PC-3 (cell line): ENCODE measurements at places on chromosomes 11 and 22.

- no peak for DNase-seq
Observed at GRCh38 chr11:75421902-75422247, 11.1 kb downstream of the KLHL35 start.

DNA sequence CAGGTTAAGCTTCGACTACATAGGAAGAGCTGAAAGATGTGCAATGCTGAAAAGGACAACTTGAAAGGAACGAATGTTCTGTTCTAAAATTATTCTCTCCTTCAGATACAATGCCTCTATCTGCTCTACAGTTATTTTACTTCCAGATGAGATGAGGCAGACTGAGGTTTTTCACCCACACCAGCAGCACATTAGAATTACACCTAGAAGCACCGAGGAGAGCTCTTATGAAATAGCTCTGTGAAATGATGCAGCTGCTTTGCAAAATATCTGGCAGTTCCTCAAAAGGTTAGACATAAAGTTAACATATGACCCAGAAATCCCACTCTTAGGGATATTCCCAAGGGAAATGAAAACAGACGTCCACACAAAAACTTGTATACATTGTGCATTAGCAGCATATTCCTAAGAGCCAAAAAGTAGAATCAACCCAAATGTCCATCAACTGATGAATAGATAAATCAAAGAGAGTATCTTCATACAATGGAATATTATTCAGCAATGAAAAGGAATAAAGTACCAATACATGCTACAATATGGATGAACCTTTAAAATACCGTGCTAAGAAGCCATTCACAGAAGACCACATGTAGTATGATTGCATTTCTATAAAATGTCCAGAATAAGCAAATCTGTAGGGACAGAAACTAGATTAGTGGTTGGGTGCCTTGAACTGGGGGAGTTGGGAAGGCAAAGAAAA is 34.5 kb downstream of the WT1 start:
- DNase-seq: no peak

DNA sequence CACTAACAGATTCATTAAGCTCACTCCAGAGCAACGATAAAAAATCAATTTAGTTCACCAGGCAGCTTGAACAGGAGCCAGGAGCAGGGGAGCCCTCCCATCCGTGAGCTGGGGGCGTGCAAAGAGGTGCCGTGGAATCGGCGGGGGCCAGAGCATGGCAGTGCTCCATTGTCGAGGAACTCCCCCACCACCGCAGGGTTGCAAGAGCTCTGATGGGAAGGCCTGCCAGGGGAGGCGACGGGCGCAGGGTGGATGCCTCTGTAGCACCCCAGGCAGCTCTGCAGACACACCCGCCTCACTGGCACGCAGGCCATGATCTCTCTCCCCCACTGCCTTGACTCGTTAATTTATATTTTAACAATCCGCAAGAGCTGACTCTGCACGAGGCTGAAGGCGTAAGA is 433.2 kb downstream of the MIAT start:
- DNase-seq: no peak

DNA sequence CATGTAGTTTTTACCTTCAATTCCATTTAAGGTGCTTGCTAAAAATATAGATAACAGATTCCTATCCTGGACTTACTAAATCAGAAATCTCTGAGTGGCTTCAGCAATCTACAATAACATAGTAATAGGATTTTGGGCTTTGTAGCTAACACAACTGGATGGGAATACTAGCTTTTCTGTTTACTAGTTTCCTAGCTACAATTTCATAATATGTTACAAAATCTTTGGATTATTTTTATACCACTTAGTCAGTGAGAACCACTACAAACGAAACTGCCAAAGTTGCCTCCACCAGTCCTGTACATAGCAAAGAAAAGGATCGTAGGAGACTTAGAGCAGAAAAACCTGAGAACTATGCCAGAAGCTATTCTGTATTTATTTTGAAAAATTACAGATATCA is 87.7 kb upstream of the ANO3 start:
- no peak for DNase-seq

DNA sequence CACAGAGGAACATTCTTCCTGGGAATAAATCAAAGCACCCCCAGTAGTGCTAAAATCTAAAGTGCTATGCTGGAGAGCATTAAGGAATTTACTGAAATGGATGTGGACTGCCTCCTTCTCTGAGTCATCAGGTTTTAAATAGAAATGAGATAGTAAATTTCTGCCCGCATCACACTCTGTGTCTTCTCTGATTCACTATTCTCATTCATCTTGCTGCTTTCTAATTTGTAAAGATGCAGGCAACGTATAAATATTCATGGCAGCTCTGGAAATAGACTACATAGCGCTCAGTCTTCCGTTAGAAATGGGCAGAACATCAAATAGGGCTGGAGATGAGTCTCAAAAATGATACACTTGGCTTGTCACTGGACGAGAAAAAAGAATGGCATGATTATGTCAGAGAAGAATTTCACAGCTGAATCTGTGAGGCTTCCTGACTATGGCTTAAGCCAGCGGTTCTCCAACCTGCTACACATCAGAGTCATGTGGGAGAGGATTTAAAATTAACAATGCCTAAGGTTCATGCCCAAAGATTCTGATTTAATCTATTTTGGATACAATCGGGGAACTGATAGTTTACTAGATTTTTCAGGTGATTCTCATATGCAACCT is 178.2 kb downstream of the LRRC4C start:
- DNase-seq: peak; percentile 43

DNA sequence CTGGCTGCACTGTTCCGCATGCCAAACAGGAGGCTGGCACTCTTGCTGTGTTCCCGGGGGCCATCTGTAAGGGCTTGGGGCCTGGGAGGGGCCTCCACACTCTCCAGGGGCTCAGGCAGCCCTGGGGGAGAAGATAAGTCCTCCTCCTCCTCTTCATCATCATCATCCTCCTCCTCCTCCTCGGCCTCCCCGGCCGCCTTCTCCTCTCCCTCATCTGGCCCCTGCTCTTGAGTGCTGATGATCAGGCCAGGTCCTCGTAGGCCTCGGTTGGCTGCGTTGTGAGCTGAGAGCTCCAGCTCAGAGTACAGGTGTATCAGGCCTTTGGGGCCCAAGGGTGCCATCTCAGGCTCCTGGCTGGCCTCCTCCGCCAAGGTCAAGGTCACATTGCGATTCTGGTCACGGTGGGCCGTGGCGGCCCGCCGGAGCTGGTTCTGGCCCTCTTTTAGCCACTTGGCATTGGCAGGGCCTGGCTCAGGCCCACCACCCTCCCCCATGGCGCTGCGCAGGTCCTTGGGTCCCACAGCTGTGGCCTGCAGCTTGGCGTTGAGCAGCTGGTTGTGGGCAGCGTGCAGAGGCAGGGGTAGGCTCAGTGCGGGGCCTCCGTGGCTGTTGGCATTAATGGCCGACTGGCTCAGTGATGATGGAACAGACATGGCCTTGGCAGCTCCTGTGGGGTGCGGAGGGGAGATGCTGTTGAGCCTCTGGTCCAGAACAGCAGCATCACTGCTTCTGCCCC is 8.0 kb downstream of the APBB1 start:
- no peak for DNase-seq
